ENCODE measurements at places on chromosomes 13 and 19.

DNA sequence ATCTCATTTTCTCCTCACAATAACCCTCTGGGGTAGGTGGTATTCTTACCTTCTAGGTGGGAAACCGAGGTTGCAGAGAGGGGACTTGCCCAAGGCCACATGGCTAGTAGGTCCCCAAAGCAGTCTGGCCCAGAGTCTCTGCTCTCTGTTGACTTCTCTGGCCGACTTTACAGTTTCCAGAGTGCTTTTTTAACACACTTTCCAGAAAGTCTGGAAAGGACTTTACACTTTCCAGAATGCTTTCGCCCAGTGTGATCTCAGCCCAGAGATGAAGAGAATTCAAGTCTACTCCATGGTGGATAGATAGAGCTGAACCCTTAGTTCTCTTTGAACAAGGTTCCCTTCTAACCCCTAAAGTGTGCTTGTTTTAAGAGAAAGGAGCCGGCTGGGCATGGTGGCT, 12.2 kb downstream of the ARHGAP35 start:
- no peak for DNase-seq

DNA sequence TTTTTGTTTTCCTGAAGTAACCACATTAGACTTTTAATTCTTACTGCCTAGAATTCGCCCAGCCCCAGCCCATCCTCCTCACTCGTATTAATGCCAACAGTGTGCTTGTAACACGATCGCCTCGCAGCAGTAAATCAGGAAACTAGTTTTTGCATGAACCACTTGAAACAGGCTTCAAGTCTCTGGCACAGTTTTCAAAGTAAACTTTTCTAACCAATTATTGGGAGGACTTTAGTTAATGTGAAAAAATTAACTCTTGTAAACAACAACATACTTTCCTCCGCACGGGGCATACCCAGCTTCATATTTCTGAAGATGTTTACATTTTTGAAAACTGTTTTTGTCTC, 39.2 kb downstream of the TNFRSF19 start:
- no peak for DNase-seq

GRCh38 chr13:113972451-113973217, 1.2 kb downstream of the C13orf46 start:
- DNase-seq = no peak

- no peak for DNase-seq
These were observed 12.6 kb upstream of the LILRB4 start for GRCh38 chr19:54650108-54650655.

- no peak for DNase-seq
These were observed 71.0 kb downstream of the RNF17 start for GRCh38 chr13:24834902-24835510.

- peak; percentile 69 for DNase-seq
These were observed 2.9 kb upstream of the C19orf85 start for GRCh38 chr19:55467236-55468053.

DNA sequence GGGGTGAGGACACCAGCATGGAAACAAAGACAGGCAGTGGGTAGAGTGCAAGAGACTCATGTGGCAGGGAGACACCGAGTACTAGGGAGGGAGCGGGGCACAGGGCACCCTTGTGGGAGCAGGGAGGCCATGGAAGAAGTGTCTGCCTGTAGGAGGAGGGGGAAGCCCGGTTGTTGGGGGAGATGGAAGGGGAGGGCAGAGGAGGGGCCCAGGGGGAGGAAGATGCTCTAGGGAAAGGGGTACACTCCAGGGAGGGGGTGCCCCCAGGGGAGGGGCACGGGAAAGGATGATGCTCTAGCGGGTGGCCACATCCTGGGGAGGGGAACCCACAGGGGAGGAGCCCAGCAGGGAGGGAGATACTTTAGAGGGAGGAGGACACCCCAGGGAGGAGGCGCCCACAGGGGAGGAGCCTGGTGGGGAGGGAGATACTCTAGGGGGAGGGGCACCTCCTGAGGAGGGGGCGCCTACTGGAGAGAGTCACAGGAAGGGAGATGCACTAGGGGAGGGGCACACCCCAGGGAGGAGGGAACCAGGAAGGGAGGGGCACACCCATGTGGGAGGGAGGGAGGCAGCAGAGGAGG, 24.9 kb downstream of the CPAMD8 start:
- DNase-seq = peak; percentile 84

- peak; percentile 88 for DNase-seq
These were observed 1.4 kb upstream of the ICAM1 start for GRCh38 chr19:10269333-10270179.

- no peak for DNase-seq
These were observed 2.4 kb downstream of the VASP start for GRCh38 chr19:45509692-45510015.

DNA sequence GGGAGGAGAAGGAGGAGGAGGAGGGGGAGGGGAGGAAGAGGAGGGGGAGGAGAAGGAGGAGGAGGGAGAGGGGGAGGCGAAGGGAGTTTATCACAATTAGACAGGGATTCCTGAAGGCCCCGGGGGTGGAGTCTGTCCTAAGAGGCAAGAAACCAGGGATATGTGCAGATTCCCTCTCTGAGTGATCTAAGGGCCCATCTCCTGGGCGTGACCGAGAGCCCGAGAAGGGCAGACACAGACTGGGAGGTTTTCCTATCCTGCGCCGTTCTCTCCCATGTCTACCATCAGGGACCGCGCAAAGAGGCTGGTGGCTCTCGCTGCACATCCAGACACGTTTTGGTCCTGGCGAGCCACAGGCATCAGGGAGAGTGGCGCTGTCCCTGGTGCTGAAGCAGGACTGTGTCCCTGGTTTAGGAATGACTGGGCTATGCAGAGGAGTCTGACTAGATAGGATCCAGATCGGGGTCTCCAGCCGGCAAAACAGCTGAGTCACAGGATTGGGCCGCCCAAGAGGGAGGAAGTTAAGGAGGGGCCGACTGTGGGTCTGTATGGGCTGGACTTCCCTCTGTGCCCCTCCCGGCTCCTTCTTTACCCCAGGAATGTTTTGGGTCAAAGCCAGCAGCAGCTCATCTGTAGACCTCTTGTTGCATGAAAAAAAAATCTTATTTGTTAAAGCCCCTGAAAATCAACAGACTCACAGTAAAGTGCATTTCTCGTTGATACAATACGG, 17.9 kb upstream of the ZNF175 start:
- DNase-seq = peak; percentile 48

- no peak for DNase-seq
These were observed 7.8 kb upstream of the UBL3 start for GRCh38 chr13:29858231-29858630.

GRCh38 chr13:79631051-79631659, 150.2 kb downstream of the NDFIP2 start:
- DNase-seq = no peak

- peak; percentile 86 for DNase-seq
These were observed 575.8 kb downstream of the DACH1 start for GRCh38 chr13:71290963-71291841.

- DNase-seq = no peak
These were observed 33.6 kb upstream of the EPHX3 start for GRCh38 chr19:15265850-15266248.

DNA sequence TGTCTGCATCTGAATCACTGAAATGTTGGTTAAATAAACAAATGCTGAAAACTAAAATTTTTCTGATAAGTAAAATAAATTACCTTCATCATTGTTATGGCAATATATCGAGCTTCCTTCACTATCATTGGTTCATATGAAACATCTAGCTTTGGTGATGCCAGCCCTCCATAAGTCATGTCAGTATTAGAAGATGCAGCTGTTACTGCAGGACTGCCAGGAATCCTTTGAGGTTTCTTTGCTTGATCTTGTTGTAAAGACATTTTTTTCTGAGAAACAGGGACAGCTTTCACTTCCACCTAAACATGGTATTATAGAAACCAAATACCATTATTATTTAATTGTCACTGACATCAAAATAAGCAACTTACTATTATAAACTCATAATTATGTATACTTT, 123.7 kb upstream of the FBXL3 start:
- DNase-seq = no peak

- no peak for DNase-seq
These were observed 2.0 kb upstream of the CCDC97 start for GRCh38 chr19:41307954-41308449.

DNA sequence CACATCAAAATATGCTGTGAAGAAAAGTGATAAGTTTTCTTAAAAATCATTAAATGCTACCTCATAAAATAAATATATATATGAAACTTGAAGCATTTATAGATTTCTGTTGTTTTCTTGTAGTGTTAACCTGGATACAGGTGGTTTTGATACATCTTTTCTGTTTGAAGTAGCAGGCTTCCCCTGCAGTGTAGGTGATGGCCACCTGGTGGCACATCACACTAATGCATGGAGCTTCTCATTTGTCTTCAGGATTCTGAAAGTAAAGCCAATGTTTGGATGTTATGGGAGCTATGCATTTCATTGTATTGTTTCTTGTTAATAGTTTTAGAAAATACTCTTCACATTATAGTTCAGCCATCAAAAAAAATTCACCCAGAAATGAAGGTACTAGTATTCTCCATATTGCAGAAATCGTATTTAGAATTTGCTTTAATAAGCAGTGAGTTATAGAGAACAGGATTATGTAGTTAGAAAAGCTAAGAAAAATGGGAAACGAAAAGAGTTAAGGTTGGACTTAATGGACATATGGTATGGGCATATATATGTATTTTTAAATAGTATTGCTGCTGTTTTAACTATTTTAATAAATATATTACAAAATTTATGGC, 18.7 kb downstream of the GPR180 start:
- peak; percentile 15 for DNase-seq

GRCh38 chr19:33192010-33192409, 2.1 kb upstream of the LRP3 start:
- DNase-seq = no peak

- no peak for DNase-seq
These were observed 35.3 kb downstream of the EDNRB start for GRCh38 chr13:77883328-77883727.

- no peak for DNase-seq
These were observed 8.0 kb downstream of the RXFP2 start for GRCh38 chr13:31747291-31747690.

GRCh38 chr13:24741016-24741662, 22.8 kb upstream of the RNF17 start:
- no peak for DNase-seq

DNA sequence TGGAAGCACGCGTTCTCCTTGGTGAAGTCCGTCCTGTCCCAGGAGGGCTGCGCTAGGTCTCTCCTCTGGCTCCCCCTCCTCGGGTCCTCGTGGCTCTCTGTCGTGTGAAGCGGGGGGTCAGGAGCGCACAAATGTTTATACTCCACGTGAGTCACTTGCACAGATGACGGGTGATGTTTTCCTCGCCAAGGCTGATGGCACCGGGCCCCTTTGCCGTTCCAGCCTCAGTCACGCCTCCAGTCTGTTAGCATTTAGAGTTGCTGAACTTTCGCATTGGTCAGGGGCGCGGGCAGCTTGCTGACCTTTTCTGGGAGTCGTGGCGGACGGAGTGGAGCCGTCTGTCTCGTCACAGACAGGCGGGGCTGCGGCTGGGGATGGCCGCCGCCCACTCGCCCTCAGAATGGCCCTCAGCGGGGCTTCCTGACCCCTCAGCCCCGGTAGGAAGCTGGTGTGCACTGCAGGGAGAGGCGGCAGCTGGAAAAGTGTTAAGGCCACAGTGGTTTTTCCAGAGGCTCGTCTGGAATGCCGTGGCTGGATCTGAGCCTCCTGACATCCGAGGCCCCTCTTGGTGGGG, 13.7 kb downstream of the KLHL26 start:
- DNase-seq = no peak

DNA sequence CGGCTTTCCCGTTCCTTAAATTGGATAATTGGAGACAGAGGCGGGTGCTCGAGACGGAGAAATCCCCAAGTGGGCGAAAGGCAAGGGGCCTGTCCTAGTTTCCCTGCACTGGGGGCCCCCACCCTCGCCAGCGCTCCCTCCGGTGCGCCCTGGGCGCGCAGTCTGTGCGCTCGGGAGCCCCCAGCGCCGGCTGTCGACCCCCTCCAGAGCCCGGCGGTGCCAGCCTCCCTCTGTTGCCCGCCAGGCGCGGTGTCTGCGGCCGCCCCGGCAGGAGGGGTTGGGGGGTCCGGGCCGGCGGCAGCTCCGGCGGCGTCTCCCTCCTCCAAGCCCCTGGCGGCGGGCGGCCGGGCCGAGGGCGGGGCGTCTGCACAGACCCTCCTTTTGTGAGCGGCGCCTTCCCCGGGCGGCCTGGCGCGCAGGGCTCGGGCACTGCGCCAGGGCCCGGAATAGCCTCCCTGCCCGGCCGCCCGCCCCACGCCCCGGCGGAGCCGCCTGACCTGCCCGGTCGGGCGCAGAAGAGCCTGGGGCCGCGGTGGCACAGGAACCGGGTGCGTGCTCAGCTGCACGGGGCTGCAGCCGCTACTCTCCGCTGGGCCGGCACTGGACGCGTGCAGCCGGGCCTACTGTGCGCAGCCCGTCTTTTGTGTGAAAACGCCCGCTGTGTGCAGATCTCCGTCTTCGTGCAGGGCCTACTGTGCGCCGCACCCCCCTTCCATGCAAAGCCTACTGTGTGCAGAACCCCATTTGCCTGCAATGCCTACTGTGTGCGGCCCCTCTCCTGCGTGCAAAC, 13.2 kb downstream of the GADD45B start:
- DNase-seq = no peak

DNA sequence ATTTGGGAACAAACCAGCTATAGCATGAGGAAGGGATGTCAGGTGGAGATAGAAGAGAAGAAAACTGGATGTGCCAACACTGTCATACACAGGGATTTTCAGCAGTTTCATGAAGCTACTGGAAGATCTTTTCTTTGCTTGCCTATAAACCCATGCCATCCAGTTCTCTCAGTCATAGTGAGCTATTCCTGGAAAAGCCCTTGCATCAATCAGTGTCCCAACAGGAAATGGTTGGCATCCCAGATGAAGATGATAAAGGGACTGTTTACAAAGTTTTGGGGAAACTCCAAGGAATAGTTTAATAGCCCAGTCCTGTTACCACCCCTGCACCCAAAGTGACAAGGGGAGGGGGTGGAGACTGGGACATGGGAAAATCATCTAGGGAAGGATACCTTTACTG, 58.5 kb upstream of the ARGLU1 start:
- no peak for DNase-seq

DNA sequence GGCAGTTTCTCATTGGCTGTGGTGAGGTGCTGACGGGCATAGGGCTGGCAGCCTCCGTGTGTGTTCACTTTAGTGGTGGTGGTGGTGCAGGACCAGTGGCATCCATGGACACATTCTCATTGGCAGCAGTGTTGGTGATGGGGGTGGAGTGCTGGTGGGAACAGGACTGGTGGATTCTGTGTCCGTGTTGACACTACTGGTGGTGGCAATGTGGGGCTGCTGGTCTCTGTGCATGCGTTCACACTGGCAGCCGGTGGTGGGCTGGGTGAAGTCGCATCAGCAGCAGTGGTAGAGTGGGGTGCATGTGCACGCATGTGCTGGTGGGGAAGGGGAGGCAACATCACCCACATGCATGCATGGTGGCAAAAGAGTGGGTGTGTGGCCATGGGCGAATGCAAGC, 1471.4 kb upstream of the PCDH20 start:
- DNase-seq = no peak

- DNase-seq = no peak
These were observed 51.4 kb upstream of the ITM2B start for GRCh38 chr13:48181482-48182145.

Data from CD4-positive, alpha-beta T cell treated with Interleukin-1 beta for 1 hour (primary cell).